ENCODE measurements at places on chromosomes 11 and 22.

DNA sequence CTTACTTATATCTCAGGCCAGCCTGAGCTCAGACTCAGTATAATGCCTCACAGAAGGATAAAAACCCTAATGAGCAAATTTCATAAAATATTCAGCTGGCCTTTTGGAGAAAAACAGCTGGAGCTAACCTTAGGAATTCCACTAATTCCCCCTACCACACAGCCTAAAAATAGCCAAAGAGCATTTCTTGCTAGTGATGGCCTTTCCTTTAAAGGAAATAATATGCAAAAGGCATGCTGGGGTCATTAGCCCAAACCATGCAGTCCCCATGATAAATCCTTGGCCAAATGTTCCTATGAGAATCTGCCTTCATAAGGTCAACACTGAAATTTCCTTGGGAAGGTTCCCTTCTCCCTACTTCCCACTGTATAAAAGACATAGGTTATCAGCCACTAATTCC is 38.2 kb downstream of the SYTL2 start:
- no peak for DNase-seq

GRCh38 chr11:98564881-98565280 is 455.9 kb upstream of the CNTN5 start:
- DNase-seq: no peak

- DNase-seq: no peak
Measured at GRCh38 chr11:110272919-110273318, 23.5 kb downstream of the RDX start.

DNA sequence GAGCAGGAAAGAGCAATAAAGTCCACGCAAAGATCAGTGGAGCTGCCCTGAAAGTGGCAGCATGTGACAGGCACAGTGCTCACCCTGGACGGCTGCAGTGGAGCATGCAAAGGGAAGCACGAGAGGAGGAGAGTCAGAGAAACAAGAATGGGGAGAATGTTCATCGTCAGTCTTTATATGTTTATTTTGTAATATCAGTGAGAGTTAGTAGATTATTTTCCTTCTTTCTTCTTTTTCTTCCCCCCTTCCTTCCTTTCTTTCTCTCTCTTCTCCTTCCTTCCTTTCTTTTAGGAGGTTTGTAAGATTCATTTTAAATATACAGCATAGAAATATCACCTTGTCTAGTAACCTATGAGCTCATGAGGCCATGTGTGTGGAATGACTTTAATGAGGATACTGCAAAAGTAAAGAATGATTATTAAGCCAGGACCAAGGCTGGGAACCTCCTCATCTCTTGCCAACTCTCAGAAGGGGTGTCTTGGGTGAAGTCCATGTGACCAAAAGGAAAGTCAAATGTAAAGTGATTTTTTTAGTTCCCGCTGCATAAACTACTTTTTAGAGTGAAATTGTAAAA is 321.1 kb downstream of the AASDHPPT start:
- no peak for DNase-seq
